ENCODE measurements at places on chromosomes 11 and 22.

DNA sequence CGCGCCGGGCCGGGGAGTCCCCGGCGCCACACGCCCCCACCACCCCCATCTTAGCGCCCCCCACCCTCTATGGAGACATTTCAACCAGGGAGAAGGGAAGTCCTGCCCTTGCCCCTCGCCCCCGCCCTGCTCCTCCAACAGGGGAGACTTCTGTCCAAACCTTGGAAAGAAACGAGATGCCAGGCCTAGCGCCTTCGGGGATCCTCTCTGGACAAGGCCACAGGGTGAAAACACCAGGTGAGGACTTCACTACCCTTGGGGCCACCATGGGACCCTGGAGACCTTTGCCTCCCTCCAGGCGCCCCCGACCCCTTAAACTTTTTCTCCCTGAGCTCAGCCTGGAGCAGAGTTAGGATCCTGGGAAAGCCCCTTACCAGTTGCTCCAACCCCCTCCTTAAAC is 11.6 kb upstream of the NPAS4 start:
- DNase-seq, result no peak

DNA sequence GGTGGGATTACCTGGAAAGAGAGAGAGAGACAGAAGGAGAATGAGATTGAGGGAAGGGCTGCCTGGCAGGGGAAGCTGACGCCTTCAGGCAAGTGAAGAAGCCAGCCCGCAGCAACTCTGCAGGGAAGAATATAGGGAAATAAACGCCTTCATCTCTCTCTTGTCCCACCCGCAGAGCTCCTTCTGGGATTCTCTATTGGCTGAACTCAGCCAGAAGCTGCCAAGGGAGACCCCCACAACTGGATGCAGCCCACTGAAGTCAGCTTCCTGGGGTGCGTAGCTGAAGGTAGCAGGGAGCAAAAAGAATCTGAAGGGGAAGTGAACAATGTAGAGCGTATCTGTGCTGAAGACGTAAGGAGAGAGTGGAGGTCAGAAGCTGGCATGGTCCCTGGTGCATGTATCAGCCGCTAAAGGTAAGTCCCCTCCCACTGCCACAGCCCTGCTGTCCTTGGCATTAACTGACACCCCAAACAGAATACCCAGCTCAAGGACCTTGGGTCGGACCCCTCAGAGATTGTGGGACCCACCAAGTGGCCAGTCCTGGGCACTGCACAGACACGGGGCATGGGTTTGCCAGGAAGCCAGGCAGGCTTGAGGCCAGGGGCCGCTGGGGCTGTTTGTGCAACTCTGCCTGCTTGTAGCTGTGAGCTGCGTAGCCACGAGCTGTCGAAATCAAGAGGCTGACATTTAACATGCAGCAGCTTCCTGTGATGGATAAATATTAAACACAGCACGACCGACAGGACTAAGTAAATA is 469.9 kb downstream of the MN1 start:
- DNase-seq, result no peak

GRCh38 chr11:76062733-76063132 is 143.6 kb downstream of the WNT11 start:
- no peak for DNase-seq

GRCh38 chr11:33802194-33802950 is 28.1 kb upstream of the FBXO3 start:
- peak; percentile 66 for DNase-seq

GRCh38 chr11:127023991-127024390 is 23.4 kb upstream of the KIRREL3 start:
- no peak for DNase-seq

DNA sequence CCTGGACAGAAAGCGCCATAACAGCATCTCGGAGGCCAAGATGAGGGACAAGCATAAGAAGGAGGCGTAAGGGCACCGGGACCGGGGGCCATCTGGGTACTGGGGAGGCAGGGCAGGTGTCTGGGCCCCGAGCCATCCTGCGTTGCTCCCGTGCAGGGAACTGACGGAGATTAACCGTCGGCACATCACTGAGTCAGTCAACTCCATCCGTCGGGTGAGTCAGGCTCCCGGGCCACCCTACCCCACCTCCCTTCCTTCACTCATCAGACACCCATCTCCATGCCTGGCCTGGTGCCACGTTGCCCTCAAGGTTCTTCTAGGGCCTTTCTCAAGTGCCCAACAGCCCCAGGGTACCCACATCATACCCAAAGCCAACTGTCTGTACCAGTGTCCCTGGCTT is 15.0 kb downstream of the PLCB3 start:
- no peak for DNase-seq

DNA sequence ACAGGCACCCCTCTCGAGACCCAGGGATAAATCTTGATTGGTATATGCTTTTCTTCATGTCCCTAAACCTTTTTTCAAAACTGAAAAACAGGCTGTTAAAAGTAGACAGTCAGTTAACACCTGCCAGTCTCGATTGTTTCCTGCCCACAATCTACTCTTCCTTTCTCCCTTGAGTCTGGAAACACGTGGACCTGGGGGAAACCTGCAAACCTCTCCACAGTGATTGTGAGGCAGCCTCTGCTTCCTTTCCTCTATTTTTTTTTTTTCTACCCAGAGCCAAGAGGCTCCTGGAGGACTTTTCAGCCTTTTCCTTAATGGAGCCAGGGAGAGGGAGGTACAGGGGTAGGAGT is 69.4 kb upstream of the CLMP start:
- DNase-seq, result no peak

DNA sequence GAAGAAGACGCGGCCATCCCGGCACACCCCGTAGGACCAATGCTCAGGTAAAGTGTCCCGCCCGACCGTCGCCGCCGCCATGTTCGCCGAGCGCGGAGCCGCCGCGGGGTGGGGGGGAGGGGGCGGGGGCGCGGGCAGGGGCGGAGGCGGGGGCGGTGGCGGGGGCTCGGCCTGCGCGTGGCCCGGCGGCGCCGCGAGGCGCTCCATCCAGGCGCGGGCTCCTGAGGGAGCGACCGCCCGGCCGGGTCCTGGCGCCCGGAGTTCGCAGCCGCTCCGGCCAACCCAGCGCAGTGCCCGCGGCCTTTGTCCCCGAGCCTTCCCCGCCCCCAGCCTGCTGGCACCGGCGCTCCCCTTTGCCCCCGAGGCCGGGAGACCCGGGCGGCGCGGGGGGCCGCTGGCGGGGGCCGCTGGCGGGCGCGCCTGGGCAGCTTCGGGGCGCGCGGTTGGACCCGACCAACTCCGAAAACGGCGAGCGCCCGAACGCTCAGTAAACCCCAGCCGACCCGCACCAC is at the start of gene PLEKHA7:
Gene PLEKHA7, minus strand, starts transcription at position 94 of the 512 bp plus-strand sequence. Its CDS starts 13 bp downstream, at position 81.
- DNase-seq, result no peak

DNA sequence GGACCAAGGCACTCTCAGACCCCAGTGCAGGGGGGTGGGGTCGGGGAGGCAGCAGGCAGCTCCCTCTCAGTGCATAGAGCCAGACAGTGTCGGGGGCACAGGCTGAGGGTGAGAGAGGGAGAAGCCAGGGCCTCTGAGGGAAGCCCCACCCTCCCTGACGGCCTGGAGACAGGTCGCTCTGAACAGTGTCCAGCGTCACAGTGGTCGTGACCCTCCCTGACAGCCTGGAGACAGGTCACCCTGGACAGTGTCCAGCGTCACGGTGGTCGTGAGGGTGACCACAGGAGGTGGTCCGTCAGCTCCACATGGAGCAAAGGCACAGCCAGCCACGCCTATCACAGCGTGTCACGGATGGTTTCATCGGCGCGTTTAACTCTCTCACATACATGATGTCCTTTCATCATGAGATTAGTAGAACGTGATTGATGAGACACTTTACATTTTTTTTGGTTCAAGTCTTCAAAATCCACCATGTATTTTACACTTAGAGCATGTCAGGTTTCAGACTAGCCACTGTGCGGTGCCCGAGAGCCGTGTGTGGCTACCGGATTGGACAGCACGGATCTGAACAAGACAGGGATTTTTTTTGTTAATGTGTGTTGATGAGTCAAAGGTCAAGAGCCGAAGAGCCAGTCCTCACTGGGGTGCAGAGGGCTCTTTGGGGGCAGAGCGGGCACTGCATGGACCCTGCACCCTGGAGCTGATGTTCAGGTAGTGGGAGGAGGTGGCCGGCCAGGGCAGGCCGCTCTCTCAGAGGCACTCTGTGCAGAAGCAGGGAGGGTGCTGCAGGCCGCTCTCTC is 23.9 kb upstream of the PANX2 start:
- no peak for DNase-seq

DNA sequence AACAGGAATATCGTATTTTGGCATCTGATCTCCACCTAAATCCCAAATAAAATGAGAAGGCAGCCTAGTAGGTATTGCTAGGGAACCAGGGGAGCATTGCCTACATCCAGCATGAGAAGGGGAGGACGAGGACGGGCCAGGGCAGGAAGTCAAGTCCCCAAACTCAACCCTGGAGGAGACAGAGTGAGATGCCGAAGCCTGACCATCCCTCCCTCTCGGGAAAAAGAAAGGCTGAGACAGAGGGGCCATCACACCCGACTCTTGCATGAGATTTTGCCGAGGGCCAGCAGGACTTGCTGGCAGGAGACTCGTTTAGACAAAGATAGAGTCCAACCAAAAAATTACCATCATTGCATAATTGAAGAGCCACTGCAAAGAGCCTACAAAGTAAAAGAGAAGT is 50.2 kb upstream of the SPATA19 start:
- DNase-seq, result no peak

- no peak for DNase-seq
These were observed 346 bp downstream of the FJX1 start for GRCh38 chr11:35618497-35619115.

DNA sequence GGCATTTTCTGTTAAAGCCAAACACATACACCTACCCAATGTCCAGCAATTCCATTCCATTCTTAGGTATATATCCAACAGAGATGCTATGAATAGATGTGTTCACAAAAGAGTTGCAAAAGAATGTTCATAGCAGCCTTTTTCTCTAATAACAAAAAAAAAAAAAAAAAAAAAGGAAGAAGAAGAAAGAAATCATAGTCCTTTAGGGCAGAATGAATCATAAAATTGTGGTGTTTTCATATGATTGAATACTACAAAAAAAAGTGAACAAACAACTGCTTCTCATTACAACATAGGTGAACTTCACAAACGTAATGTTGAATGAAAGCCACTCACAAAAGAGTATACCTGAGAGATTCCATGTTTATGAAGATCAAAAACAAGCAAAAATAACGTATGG is 66.8 kb upstream of the GRK3 start:
- no peak for DNase-seq

DNA sequence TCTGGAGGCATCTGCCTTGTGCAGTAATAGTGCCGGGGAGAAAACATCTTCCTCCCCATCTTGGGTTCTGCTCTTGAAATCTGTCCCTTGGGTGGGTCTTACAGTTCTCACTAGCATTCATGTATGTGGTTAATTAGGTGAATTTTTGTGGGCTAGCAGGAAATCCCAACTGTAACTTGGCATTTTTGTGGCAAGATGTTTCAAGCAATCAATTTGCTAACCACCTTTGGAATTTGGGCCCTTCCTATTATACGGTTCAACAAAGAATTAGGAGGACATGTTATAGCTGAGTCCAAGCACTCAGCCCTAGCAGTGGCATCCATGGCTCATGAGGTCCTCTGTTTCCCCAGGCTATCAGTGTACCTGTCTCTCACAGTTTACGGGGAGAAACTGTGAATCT is 89.1 kb upstream of the MTNR1B start:
- DNase-seq, result no peak

GRCh38 chr22:17339095-17339693 is 30.1 kb upstream of the CECR2 start:
- DNase-seq, result no peak

DNA sequence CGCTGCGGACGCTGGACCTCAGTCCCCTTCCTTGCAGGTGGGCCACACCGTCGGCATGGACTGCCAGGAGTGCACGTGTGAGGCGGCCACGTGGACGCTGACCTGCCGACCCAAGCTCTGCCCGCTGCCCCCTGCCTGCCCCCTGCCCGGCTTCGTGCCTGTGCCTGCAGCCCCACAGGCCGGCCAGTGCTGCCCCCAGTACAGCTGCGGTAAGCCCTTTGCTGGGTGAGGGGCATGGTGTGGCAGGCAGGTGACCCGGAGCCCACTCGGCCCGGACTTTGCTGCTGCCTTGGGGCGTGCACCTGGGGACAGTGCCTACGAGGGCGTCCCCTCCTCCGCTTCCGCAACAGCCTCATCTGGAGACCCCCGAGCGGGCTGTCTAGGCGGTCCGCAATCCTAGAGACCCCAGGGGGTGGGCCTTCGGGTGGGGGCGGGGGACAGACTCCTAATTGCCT is 25.4 kb upstream of the MUC5B start:
- no peak for DNase-seq

DNA sequence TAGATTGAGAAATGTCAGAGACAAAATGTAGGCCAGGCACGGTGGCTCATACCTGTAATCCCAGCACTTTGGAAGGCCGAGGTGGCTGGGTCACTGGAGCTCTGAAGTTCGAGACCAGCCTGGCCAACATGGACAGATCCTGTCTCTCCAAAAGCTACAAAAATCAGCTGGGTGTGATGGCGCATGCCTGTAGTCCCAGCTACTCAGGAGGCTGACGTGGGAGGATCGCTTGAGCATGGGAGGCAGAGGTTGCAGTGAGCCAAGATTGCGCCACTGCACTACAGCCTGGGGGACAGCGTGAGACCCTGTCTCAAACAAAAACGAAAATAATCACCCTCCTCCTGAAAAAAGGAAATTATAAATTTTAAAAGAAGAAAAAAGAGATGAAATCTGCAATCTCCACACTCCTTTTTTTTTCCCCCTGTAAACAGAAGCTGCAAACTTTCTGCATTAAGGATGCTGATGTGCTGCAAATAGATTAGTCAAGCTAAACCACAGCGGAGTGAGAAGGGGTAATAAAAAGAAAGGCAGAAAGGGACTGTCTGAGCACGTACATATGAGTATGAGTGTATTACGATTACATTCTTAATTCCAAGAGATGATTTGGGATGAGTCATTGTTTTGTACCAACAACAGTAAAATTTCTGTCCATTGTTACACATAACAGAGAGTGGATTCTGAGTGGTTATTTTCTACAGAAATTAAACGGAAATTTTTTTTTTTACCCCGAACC is 87.3 kb downstream of the SIK3 start:
- no peak for DNase-seq

DNA sequence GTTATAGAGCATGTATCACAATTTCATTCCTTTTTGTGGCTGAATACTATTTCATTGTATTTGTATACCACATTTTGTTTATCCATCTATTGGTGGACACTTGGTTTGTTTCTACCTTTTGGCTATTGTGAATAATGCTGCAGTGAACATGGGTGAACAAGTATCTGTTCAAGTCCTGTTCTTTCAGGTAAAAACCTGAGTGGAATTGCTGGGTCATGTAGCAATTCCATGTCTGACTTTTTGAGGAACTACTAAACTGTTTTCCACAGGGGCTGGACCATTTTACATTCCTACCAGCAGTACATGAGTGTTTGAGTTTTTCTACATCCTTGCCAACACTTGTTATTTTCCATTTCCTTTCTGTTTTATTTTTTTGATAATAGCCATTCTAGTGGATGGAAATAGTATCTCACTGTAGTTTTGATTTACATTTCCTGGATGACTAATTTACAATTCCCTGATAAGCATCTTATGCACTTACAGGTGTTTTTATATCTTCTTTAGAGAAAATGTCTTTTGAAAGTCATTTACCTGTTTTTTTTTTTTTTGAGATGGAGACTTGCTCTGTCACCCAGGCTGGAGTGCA is 12.2 kb downstream of the CABIN1 start:
- no peak for DNase-seq

- DNase-seq, result no peak
These were observed 172.0 kb upstream of the CADM1 start for GRCh38 chr11:115676206-115676605.

GRCh38 chr22:32808038-32808445 is 6.5 kb downstream of the TIMP3 start:
- DNase-seq, result no peak

GRCh38 chr11:29271616-29272015 is 745.2 kb downstream of the KCNA4 start:
- no peak for DNase-seq
